Activated T-helper 2 cell treated with anti-CD3 and anti-CD28 coated beads, Interferon-gamma antibody, Interleukin-2, Interleukin-4, amounts not matched to agents 10 μg/mL and 5 μg/mL and 100 μg/mL, durations not matched to agents 14 hours and 24 hours and 36 hours (primary cell): ENCODE measurements at places on chromosomes 5 and 9. TPM values are rescaled to one million over a fixed set of nuclear protein-coding genes. Genes with fewer than 3 reads are reported as not detected.

The ACSL6 gene
- 27.7 and 34.0 TPM in 2 replicates for total RNA-seq

The TMEFF1 gene
- 0.52 and 1.1 TPM in 2 replicates for total RNA-seq

The C9orf50 gene
- not detected in 2 replicates for total RNA-seq

The SH3GL2 gene
- not detected in 2 replicates for total RNA-seq

The FAM163B gene
- total RNA-seq, result not detected in 2 replicates

The TEX48 gene
- 0.41 and 0.68 TPM in 2 replicates for total RNA-seq

The SLC26A2 gene
- 7.7 and 8.0 TPM in 2 replicates for total RNA-seq

The PTGS1 gene
- total RNA-seq, result 0.55 and 0.71 TPM in 2 replicates

DNA sequence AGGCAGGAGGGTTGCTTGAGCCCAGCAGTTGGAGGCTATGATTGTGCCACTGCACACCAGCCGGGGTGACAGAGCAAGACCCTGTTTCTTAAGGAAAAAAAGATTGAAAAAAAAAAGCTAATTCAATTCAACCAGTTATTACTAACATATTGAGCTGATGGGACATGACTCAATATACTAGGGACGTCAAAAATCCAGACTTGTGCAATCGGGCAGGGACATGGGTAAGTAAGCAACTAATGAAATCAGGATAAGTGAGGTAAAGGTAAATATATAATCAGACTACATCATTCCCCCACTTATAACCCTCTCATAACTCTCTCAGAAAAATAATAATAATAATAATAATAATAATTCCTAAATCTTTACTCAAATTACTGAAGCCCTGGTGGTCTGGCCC is 975 bp upstream of the HAVCR1 start:
- no peak overlapping the region for H3K4me3 ChIP-seq
- no peak overlapping the region for H3K27ac ChIP-seq
- no peak for DNase-seq
- H3K27me3 ChIP-seq, result no peaks in the 10 kb centered on the region
- H3K36me3 ChIP-seq, result no peaks in the 10 kb centered on the region

GRCh38 chr5:157282150-157282549 is 16.2 kb downstream of the CYFIP2 start:
- H3K4me3 ChIP-seq, result no peak overlapping the region
- no peak for DNase-seq
- peaks cover 65% of the 10 kb centered on the region for H3K36me3 ChIP-seq
- H3K27me3 ChIP-seq, result no peaks in the 10 kb centered on the region
- H3K4me1 ChIP-seq, result peaks cover 71% of the 10 kb centered on the region

GRCh38 chr5:143760131-143760505 is 51.8 kb upstream of the HMHB1 start:
- peaks cover 7% of the 10 kb centered on the region for H3K27me3 ChIP-seq
- H3K27ac ChIP-seq, result no peak overlapping the region
- H3K4me1 ChIP-seq, result peaks cover 24% of the 10 kb centered on the region
- no peak overlapping the region for H3K4me3 ChIP-seq

GRCh38 chr9:77935974-77936373 is 95.6 kb downstream of the GNAQ start:
- H3K36me3 ChIP-seq, result peaks cover 25% of the 10 kb centered on the region
- H3K4me3 ChIP-seq, result no peak overlapping the region
- DNase-seq, result no peak
- peaks cover 33% of the 10 kb centered on the region for H3K4me1 ChIP-seq
- no peak overlapping the region for H3K27ac ChIP-seq
- H3K27me3 ChIP-seq, result no peaks in the 10 kb centered on the region

GRCh38 chr5:138482638-138483037 is 17.4 kb downstream of the EGR1 start:
- no peaks in the 10 kb centered on the region for H3K36me3 ChIP-seq
- peaks cover 11% of the 10 kb centered on the region for H3K27me3 ChIP-seq
- H3K4me1 ChIP-seq, result peaks cover 2% of the 10 kb centered on the region
- no peak overlapping the region for H3K4me3 ChIP-seq

GRCh38 chr5:108762660-108763059 is 15.0 kb downstream of the FER start:
- no peaks in the 10 kb centered on the region for H3K27me3 ChIP-seq
- no peaks in the 10 kb centered on the region for H3K36me3 ChIP-seq
- H3K27ac ChIP-seq, result no peak overlapping the region
- peaks cover 8% of the 10 kb centered on the region for H3K4me1 ChIP-seq
- H3K4me3 ChIP-seq, result no peak overlapping the region

- H3K4me3 ChIP-seq, result no peak overlapping the region
- no peak overlapping the region for H3K27ac ChIP-seq
- no peaks in the 10 kb centered on the region for H3K36me3 ChIP-seq
- H3K4me1 ChIP-seq, result no peaks in the 10 kb centered on the region
- H3K27me3 ChIP-seq, result no peaks in the 10 kb centered on the region
Observed at GRCh38 chr9:106286249-106286648, 576.7 kb upstream of the ZNF462 start.

DNA sequence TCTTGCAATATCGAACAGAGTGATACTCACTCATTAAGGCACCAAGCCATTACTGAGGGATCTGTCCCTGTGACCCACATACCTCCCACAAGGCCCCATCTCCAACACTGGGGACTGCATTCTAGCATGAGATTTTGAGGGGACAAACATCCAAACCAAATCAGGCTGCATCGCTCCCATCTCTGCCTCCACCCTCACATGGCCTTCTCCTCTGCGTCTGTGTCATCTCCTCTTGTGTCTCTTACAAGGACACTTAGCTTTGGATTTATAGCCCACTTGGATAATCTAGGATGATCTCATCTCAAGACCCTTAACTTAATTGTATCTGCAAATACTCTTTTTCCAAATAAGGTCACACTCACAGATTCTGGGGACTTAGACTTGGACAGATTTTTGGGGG is 284.4 kb upstream of the DAP start:
- no peaks in the 10 kb centered on the region for H3K36me3 ChIP-seq
- no peak overlapping the region for H3K4me3 ChIP-seq
- no peaks in the 10 kb centered on the region for H3K4me1 ChIP-seq
- no peaks in the 10 kb centered on the region for H3K27me3 ChIP-seq
- H3K27ac ChIP-seq, result no peak overlapping the region

DNA sequence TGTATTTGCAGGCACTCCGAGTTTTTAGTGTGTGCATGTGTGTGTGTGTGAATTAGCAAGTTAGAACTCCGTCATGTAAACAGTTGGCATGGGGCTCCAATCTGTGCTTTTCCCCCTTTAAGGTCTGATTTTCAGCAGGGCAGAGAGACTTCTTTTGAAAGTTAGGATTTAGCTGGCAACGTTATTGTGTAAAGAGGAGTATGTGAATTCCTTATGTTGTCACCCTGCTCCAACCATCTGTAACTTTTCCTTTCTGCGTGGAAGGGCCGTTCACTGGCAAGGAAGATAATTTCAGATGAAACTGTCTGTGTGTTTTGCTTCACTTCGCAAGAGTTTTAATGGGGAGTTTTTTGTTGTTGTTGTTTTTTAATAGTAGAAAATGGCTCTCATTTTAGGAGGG is 332 bp downstream of the SGCD start:
- H3K36me3 ChIP-seq, result no peaks in the 10 kb centered on the region
- no peak overlapping the region for H3K4me3 ChIP-seq
- H3K27ac ChIP-seq, result no peak overlapping the region
- H3K27me3 ChIP-seq, result peaks cover 9% of the 10 kb centered on the region

DNA sequence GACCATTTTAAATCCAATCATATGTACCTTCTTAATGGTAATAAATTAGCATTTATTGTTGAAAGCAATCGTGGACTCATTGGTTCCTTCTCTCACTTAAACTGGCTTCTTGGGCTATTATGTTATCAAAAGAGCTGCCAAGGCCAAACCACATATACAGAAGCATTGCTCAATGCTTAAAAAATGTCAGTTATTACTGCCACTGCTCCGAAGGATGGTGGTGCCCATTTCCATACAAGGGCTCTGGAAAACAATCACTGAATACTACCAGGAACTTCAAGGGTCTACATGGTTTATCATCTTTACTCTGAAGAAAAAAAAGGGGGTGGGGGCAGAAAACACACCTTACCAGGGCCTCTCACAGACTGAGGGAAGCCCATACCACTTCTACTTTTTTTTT is 104.3 kb downstream of the GNAQ start:
- no peaks in the 10 kb centered on the region for H3K27me3 ChIP-seq
- no peak for DNase-seq
- H3K27ac ChIP-seq, result peak overlapping the region; percentile 58
- peaks cover 45% of the 10 kb centered on the region for H3K4me1 ChIP-seq

GRCh38 chr5:27969157-27969556 is 930.8 kb upstream of the CDH9 start:
- H3K4me3 ChIP-seq, result no peak overlapping the region
- no peak overlapping the region for H3K27ac ChIP-seq
- H3K4me1 ChIP-seq, result no peaks in the 10 kb centered on the region
- H3K27me3 ChIP-seq, result no peaks in the 10 kb centered on the region

DNA sequence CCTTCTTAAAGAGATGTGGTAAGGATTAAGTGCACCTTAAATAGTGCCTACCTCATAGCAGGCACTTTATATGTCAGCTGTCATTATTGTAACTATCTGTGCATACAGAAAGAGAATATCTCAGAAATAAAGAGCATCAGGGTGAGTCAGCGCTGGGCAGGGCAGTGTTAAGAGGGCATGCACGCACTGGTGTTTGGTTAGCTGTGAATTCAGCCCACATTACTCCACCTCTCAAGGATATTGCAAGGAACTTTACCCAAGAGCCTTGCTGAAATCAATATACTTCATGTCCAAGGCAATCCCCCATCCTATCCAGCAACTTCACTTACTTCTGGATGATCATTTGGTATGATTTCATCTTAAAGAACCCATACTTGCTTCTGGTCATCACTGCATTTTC is 300.9 kb downstream of the NTRK2 start:
- H3K4me1 ChIP-seq, result no peaks in the 10 kb centered on the region
- H3K36me3 ChIP-seq, result no peaks in the 10 kb centered on the region
- H3K27me3 ChIP-seq, result no peaks in the 10 kb centered on the region
- H3K27ac ChIP-seq, result no peak overlapping the region

DNA sequence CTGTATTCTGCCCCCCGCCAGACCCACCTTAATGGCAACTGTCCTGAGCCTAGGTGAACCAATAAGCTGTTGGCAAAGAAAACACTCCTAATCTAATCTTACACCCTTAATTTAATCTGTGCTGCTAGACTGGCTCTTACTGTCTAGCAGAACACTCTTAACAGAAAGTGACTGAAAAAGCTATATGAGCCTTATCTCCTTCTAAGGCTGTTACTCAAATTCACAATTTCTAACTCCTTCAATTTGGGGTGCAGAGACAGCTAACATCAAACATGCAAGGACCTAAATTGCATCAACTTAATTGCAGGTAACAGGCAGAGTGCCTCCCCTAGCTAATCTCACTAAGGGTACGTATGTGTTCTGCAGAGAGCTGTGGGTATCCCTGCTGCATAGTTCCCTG is 49.5 kb upstream of the MAP1B start:
- no peaks in the 10 kb centered on the region for H3K27me3 ChIP-seq
- H3K36me3 ChIP-seq, result no peaks in the 10 kb centered on the region
- no peak overlapping the region for H3K4me3 ChIP-seq
- no peak for DNase-seq
- H3K27ac ChIP-seq, result no peak overlapping the region

GRCh38 chr5:169260896-169261569 is 39.9 kb downstream of the SLIT3 start:
- no peak overlapping the region for H3K4me3 ChIP-seq
- H3K27me3 ChIP-seq, result no peaks in the 10 kb centered on the region
- DNase-seq, result no peak
- H3K4me1 ChIP-seq, result no peaks in the 10 kb centered on the region
- H3K27ac ChIP-seq, result no peak overlapping the region

- no peak overlapping the region for H3K27ac ChIP-seq
- peaks cover 17% of the 10 kb centered on the region for H3K36me3 ChIP-seq
- H3K4me3 ChIP-seq, result no peak overlapping the region
- peaks cover 21% of the 10 kb centered on the region for H3K4me1 ChIP-seq
Observed at GRCh38 chr5:100791391-100791790, 111.7 kb downstream of the ST8SIA4 start.

DNA sequence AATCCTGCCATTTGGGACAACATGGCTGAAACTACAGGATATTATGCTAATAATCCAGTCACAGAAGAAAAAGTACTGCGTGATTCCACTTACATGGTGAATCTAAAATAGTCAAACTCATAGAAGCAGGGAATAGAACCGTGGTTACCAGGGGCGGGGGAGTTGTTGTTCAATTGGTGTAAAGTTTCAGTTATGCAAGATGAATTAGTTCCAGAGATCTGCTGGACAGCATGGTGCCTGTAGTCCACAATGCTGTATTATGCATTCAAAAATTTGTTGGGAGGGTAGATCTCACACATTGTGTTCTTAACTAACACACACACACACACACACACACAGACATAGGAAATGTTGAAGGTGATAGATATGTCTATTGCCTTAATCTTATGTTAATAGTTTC is 480.5 kb downstream of the DMRT2 start:
- no peak for DNase-seq
- H3K27me3 ChIP-seq, result no peaks in the 10 kb centered on the region
- peaks cover 11% of the 10 kb centered on the region for H3K4me1 ChIP-seq
- H3K36me3 ChIP-seq, result no peaks in the 10 kb centered on the region

DNA sequence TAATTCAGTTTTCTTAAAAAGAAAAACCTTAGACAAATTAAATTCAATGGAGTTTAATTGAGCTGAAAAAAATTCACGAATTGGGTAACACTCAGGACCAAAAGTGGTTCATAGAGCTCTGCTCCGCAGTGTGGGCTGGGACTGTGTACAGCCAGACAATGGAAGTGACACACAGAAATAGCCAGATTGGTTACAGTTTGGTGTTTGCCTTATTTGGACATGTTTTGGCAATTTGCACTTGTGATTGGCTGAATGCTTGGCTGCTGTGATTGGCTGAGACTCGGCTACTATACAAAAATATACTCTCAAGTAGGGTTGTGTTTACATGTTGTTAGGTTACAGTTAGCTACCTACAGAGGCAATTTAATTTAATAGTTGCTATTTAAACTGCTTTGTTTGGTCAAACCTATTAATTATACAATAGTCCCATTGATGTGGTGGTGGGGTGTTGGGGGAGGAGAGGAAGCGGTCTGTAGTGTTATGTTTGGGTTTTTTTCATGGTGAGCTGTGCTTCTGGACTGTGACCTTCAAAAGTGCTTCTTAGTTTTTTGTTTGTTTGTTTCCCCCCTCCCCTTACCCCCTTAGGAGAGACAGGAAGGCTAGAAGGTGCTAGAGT is 95.2 kb downstream of the CNTLN start:
- no peak overlapping the region for H3K4me3 ChIP-seq
- no peaks in the 10 kb centered on the region for H3K4me1 ChIP-seq
- H3K27ac ChIP-seq, result no peak overlapping the region
- H3K27me3 ChIP-seq, result no peaks in the 10 kb centered on the region
